Stimulated activated CD8-positive, alpha-beta memory T cell treated with anti-CD3 and anti-CD28 coated beads, Interleukin-7, amount 100 ng/mL, for 1 hour (primary cell): ENCODE measurements at places on chromosomes 12 and 14.

GRCh38 chr12:47082796-47083621 lies 3.2 kb upstream of the AMIGO2 start:
- no peak for DNase-seq

- DNase-seq = no peak
These were observed 146.2 kb upstream of the RASSF8 start for GRCh38 chr12:25812295-25812694.

- no peak for DNase-seq
These were observed 103.2 kb upstream of the DIO3 start for GRCh38 chr14:101457936-101458740.

GRCh38 chr12:30012816-30013450 lies 229.2 kb upstream of the TMTC1 start:
- DNase-seq = no peak

GRCh38 chr14:35669782-35670181 lies 135.8 kb downstream of the INSM2 start:
- no peak for DNase-seq

GRCh38 chr12:57240066-57240921 lies 10.7 kb downstream of the STAC3 start:
- DNase-seq = peak; percentile 43

DNA sequence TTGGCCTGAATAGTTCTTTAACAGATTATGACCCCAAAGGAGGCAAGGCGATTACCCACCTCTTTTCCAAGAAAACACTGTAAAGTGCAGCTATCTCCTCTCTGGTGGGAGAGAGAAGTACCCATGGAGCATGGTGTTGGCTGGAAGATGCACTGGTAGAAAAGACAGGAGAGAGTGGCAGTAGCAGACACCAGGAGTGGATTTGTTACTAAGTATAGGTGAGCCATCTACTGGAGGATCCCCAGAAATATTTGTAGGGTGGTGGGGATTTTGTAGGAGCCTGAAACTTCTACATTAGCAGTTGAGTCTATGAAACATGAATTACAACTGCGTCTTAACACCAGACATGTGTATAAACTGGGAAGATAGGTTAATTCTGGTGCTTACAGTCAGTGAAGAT lies 148.0 kb downstream of the SLC38A4 start:
- DNase-seq = no peak

- no peak for DNase-seq
These were observed 116.8 kb downstream of the DAAM1 start for GRCh38 chr14:59305231-59305630.

GRCh38 chr14:106530423-106531107 lies 1004.2 kb downstream of the TMEM121 start:
- DNase-seq = no peak

DNA sequence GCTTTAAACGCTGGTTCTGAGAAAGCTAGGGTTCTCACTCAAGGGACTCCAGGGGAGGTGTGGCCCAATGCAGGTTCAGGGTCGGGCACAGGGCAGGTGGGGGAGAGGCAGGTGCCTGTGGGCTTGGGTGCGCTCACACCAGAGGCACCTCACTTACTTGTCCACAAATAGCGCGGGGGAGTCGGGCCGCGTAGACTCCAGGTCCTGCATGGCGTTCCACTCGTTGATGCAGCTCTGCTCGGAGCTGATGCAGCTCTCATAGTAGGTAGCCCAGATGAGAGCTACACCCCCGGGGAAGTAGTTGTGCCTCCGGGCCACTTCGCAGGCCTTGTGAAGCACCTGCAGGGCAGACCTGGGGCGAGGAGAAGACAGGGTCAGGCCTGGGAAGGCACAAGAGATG lies 49.9 kb downstream of the SSH1 start:
- DNase-seq = no peak

- DNase-seq = no peak
These were observed 249.9 kb upstream of the FLRT2 start for GRCh38 chr14:85280074-85280473.

DNA sequence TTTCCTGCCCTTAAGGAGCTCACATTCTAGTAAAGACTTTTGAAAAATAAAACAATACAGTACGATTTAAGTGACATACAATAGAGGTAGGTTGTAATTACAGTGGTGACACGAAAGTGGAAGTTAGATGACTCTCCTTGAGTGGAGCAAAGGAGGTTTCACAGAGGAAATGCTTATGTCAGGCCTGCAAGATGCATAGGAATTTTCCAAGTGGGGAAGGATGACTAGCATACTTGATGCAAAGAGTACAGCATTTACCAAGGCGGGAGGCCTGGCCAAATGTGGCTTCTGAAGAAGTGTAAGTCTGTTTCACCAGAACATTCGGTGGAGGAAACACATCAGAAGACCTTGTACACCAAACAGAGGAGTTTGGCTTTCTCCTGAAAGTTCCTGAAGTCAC lies 55.2 kb downstream of the ERO1A start:
- DNase-seq = no peak

DNA sequence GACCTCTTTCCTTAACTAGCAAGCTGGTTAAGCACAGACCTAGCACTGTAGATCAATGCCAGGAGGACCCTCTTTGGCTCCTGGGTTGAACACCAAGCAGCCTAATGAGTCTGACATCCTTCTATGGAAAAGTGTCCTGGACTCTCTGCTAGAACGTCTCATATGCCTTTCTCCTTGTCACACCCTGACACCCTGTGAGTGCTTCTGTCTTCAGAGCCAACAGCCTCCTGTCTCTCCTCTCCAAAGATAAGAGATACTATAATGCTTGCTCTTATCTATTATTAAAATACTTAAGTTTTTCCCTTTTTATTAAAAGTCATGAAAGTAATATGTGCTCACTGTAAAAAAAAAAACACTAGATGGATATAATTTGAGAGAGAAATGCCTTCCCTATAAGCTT lies 222.7 kb downstream of the FOXN3 start:
- DNase-seq = no peak

GRCh38 chr12:62919838-62920237 lies 15.1 kb downstream of the PPM1H start:
- DNase-seq = no peak

DNA sequence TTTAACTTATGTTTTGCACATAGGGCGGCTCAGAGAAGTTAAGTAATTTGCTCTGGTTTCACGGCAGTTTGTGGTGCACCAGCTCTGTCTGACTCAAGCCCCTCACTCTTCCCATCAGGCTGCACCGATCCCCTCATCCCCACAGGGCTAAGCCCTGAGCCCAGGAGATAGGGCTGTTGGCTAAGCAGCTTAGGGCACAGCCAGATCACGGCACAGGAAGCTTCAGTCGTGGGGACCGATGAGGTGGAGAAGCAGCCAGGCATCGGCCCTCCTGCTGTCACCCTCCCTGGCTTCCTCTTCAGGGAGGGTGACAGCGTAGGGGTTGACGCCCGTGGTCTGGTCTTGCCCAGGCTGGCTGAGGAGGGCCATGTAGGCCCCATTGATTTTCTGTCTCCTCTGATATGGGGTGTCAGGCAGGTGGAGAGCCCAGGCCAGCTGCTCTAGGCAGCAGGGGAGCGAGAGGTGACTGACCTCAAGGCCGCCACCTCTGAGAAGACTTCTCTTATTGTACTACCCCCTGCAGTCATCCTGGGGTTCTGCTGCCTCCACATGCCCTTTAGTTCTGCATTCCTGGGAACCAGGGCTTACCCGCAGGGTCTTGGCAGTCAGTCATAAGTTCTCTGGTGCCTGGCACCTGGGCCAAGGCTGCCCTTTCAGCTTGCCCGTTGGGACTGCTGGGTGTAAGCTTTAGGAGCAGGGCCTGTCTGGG lies 166.4 kb downstream of the TSPAN9 start:
- DNase-seq = no peak

DNA sequence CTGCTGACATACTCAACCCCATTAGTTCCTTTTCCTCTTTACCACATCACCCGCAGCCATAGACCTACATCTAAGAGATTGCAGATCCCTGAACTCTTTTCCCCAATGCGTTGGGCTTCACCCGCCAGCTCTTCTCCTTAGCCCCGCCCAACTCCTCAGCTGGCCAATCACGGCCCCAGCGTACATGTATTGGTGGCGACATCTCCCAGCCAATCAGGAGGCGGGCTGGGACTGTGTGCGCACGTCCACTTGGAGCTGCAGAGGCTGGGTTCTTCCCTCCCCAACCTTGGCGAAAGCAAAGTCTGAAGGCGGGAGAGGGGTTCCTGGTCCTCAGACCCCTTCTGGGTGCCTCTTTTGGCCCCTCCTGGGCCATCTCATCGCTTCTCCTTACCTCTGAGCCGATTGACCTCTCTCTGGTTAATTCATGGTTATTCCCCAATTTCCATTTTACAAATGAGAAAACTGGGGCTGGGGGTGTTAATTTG lies 11.0 kb downstream of the PDE1B start:
- DNase-seq = peak; percentile 59

DNA sequence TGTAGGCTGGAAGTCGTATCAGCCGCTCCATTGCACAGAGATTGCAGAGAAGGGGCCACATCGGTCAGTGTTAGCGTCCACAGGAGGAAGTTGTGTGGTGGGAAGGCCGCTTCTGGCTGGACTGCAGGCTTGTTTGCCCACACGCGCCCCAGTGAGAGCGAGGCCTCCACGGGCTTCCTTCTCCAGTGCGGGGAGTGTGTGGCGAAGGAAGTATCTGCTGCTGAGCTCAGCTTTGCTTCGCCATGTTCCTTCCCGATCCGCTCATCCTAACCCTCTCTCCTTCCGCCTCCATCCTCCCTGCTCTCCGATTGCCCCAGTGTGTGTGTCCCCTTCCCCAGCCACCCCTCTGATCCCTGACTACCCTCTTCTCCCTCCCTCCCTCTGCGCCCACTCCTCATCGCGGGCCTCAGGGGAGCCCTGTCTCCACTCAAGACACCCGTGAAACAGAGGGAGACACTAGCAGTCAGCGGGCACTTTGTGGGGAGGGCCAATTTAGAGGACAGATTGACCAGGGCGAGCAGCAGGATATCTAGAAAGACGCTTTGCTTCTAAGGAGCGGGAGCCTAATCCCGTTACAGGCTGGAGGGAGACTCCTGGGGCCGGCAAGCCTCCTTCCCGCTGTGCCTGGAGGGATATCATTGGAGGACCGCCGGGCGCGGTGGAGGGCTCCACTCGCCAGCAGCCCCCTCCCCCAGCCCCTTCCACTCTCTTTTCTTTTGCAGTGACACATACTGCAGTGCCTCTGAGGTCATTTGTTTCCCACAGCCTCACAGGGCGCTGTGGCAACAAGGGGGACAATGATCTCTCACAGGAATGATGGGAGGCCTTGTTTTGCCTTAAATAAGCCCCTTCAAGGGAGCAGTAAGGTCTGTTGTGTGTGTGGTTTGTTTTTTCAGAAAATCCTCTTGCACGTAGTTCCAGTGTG lies 428.8 kb downstream of the ZFP36L1 start:
- DNase-seq = no peak

GRCh38 chr14:104710071-104710735 lies 13.8 kb upstream of the ADSS1 start:
- DNase-seq = no peak

GRCh38 chr14:68546839-68547238 lies 246.0 kb downstream of the ZFP36L1 start:
- DNase-seq = no peak

GRCh38 chr14:77024171-77024691 lies 4.3 kb downstream of the IRF2BPL start:
- no peak for DNase-seq

GRCh38 chr12:25252946-25253345 lies 2.2 kb upstream of the KRAS start:
- no peak for DNase-seq

DNA sequence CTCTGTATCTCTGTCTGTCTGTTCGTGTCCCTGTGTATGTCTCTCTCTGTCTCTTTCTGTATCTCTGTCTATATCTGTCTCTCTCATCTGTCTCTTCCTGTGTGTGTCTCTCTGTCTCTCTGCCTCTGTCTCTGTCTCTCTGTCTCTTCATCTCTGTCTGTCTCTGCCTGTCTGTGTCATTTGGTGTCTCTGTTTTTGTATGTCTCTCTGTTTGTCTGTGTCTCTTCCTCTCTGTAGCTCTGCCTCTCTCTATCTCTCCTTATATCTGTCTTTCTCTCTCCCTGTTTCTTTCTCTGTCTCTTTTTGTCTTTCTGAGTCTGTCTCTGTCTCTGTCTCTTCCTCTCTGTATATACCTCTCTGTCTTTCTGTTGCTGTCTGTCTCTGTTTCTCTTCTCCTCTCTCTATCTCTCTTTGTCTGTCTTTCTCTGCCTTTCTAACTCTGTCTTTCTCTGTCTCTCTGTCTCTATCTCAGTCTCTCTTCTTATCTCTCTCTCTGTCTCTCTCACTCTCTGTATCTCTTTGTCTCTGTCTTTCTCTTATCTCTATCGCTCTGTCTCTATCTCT lies 50.2 kb downstream of the TMEM121 start:
- DNase-seq = no peak

GRCh38 chr12:113930249-113930648 lies 35.9 kb downstream of the RBM19 start:
- DNase-seq = no peak

DNA sequence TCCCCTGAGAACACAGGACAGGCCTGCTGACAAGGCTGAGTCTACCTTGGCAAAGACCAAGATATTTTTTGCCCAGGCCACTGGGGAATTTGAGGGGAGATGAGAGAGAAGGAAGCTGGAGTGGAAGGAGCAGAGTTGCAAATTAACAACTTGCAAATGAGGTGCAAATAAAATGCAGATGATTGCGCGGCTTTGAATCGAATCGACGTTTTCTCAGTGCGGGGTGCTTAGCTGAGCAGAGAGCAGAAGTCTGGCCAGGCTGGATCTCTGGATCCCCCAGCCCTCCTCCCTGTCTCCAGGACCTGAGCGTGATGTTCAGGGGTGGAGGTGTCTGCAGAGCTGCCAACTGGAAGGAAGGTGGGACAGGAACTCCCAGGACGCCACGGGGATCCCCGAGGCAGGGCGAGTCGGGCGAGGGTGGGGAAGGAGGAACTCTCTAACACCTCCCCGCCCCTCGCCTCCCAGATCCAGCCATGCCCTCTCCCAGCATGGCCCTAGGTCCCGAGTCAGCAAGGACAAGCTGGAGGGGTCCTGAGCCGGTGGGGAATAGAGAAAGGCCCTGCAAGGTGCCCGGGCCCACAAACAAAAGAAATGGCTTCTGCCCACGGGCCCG lies 527 bp upstream of the CARMIL3 start:
- DNase-seq = no peak

- DNase-seq = no peak
These were observed at the start of gene GPX2 for GRCh38 chr14:64942531-64943111. TSS of gene GPX2 (minus strand) at chr14:64942745. CDS start at chr14:64942726, 19 bp downstream.

- DNase-seq = no peak
These were observed 2.0 kb downstream of the ZBTB25 start for GRCh38 chr14:64501411-64502171.
